ENCODE measurements at places on chromosomes 7 and 10.
A peak's percentile ranks its signal among the peaks of the same experiment; 100 is the strongest.

GRCh38 chr7:7641129-7641663 lies 644 bp downstream of the UMAD1 start:
- H3K36me3 ChIP-seq = peaks cover 5% of the 10 kb centered on the region
- H3K4me3 ChIP-seq = peak overlapping the region; percentile 96
- no peaks in the 10 kb centered on the region for H3K27me3 ChIP-seq
- H3K4me1 ChIP-seq = peaks cover 25% of the 10 kb centered on the region
- H3K27ac ChIP-seq = peak overlapping the region; percentile 98

GRCh38 chr7:44981035-44981706 lies 2.4 kb upstream of the MYO1G start:
- H3K27me3 ChIP-seq = no peaks in the 10 kb centered on the region
- DNase-seq = no peak
- peak overlapping the region; percentile 99 for H3K4me3 ChIP-seq
- peaks cover 40% of the 10 kb centered on the region for H3K36me3 ChIP-seq
- peaks cover 73% of the 10 kb centered on the region for H3K4me1 ChIP-seq

DNA sequence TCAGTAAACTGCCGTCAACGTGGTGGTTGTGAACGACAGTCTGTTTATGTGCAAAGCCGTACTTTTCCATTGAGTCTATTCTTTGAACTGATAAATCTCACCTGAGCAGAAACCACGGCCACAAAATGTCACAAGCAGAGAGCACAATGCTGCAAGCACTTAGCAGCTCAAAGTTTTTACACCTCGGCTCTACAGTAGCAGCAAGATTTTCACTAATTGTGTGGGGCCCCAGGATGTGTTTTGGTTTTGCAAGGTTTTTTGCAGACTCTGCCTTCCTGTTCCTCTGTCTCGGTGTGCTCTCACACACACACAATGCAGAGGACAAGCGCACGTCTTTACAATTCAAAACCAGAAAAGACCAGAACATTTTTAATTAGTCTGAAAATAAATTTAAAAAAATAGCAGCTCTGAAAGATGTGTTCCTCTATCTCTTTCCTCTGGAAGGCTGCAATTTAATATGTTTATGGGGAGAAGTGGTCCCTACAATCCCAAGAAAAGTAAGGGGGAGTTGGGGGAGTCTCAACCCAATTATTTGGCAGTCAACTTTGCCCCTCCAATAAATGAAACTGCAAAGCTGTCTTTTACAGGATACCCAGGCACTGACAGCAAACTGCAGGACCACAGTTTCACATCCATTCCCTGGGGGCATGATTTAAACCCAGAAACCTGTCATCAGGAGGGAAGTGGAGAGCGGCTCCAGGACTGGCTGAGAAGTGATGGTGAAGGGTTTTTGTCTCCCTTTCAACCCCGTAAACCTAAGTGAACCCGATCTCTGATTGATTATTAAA lies 73.8 kb upstream of the SFMBT2 start:
- peaks cover 71% of the 10 kb centered on the region for H3K4me1 ChIP-seq
- peak; percentile 80 for DNase-seq
- peaks cover 6% of the 10 kb centered on the region for H3K36me3 ChIP-seq
- peak overlapping the region; percentile 96 for H3K27ac ChIP-seq

- peaks cover 6% of the 10 kb centered on the region for H3K36me3 ChIP-seq
- no peak overlapping the region for H3K27ac ChIP-seq
- no peaks in the 10 kb centered on the region for H3K4me1 ChIP-seq
- no peak for DNase-seq
- no peak overlapping the region for H3K4me3 ChIP-seq
Observed at GRCh38 chr7:81349044-81349443, 420.8 kb downstream of the HGF start.

DNA sequence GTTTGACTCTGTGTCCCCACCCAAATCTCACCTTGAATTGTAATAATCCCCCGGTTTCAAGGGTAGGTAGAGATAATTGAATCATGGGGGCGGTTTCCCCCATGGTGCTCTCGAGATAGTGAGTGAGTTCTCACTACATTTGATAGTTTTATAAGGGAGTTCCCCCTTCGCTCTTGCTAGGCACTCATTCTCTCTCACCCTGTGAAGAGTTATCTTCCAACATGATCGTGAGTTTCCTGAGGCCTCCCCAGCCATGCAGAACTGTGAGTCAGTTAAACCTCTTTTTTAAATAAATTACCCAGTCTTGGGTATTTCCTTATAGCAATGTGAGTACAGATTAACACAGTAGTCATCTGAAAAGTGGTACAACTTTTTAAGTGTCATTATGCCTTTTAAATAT lies 913.5 kb upstream of the LRRN3 start:
- H3K27me3 ChIP-seq = no peaks in the 10 kb centered on the region
- H3K4me3 ChIP-seq = no peak overlapping the region
- no peak for DNase-seq
- H3K36me3 ChIP-seq = peaks cover 5% of the 10 kb centered on the region
- H3K4me1 ChIP-seq = no peaks in the 10 kb centered on the region

DNA sequence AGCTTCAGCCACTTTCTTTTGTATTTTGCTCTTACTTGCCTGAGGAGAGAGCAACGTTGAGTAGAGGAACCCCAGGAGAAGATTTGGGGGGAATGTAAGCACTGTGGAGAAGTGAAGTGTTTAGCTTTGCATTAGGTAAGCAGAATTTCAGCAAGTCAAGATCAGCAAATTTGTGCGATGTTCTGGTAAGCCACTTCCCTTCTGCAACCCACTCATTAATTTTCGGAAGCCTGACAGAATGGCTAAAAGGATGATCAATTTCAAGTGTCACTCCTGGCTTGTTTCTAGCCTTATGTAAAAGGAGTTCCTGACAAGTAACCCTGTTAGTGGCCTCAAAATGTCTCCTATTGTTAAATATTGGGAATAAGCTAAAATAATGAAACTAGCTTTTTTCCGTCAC lies 48.5 kb upstream of the NXPH1 start:
- no peaks in the 10 kb centered on the region for H3K4me1 ChIP-seq
- DNase-seq = no peak
- no peak overlapping the region for H3K4me3 ChIP-seq

GRCh38 chr10:64040781-64041180 lies 519.6 kb downstream of the REEP3 start:
- DNase-seq = no peak
- H3K27ac ChIP-seq = no peak overlapping the region
- peak overlapping the region; percentile 10 for H3K4me3 ChIP-seq
- peaks cover 12% of the 10 kb centered on the region for H3K27me3 ChIP-seq

DNA sequence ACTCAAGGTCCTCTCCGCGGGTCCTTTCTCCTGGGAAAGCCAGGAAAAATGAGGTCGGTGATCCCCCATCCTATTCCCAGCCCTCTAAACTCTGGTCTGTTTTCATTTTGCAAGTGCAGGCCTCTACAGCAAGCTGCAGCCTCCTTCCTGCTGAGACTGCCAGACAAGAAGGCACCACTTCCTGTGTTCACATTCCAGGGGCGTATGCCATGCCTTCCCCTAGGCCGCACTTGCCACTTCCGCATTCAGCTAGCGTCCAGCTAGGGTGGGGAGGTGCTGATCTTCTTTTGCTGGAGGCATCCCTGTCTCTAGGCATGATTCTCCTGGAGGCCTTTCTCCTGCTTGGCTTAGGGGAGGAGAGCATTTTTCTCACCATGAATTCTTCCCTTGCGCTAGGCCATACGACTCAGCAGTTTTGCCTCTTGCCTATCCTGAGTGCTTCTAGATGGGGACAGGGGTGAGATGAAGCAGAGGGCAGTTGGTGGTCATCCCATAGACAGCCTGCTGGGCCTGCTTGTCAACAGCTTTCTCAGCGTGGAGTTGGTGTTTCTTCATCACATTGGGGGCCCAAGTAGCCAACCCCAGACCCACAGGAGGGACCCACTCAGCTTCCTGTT lies 328.9 kb downstream of the RPS24 start:
- peaks cover 17% of the 10 kb centered on the region for H3K4me1 ChIP-seq
- no peaks in the 10 kb centered on the region for H3K27me3 ChIP-seq
- no peaks in the 10 kb centered on the region for H3K36me3 ChIP-seq
- DNase-seq = peak; percentile 61
- peak overlapping the region; percentile 87 for H3K27ac ChIP-seq

DNA sequence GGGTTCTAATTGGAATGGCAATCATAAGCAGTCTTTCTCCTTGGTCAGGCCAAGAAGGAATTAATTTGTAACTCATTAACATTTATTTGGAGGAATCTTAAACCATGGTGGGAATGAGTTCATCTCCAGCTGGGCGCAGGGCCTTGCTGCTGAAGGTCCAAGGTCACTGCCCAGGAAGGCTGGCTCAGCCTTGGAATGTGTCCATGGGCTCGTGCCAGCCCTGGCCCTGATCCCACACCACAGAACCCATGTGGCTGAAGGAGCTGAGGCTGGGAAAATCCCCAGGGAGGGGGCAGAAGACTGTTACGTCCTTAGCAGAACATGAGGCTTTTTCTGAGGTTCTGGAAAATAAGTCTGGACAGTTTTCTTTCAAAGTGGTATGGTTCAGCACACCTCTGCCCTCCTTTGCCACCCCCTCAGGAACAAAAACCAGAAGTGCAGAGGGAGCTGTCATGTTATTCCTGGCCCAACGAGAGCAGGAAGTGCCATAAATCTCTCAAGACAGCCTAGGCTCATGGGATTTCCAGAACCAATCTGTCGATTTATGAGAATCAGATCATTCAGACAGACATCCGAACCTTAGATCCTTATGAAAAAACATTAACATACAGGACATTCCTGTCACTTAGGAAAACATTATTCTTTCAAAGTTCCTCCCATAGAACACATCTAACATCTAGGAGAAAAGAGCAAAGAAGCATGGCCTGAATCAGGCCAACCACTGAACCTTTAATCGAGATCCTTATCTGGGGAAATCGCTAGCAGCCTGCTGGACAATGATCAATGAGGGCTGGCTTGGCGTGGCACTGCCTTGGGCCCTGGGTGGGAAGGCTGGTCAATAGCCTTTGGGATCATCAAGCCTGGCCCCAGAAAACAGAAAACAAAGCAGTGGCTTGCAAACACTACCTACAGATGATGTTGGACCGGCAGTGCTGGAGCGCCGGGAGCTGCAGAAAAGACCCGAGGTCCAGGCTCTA lies 134.3 kb downstream of the TAX1BP1 start:
- H3K27ac ChIP-seq = no peak overlapping the region
- peaks cover 51% of the 10 kb centered on the region for H3K4me1 ChIP-seq
- no peaks in the 10 kb centered on the region for H3K36me3 ChIP-seq
- DNase-seq = no peak
- no peaks in the 10 kb centered on the region for H3K27me3 ChIP-seq

DNA sequence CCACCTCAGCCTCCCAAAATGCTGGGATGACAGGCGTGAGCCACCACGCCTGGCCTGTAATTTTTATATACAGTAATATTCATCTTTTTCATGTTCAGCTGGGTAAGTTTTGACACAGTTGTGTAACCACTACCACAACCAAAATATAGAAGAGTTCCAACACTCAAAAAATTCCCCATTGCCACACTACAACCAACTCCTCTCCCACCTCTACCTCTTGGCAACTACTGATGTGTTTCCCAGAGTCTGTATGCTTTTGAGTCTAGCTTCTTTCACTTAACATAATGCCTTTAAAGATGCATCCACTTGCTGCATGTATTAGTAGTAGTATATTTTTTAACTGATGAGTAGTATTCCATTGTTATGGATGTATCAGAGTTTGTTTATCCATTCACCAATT lies 90.7 kb downstream of the SRPK2 start:
- H3K27me3 ChIP-seq = no peaks in the 10 kb centered on the region
- H3K27ac ChIP-seq = peak overlapping the region; percentile 95
- H3K36me3 ChIP-seq = no peaks in the 10 kb centered on the region
- peak overlapping the region; percentile 72 for H3K4me3 ChIP-seq
- H3K4me1 ChIP-seq = peaks cover 48% of the 10 kb centered on the region

- peaks cover 9% of the 10 kb centered on the region for H3K27me3 ChIP-seq
- H3K4me1 ChIP-seq = no peaks in the 10 kb centered on the region
- no peak for DNase-seq
- no peak overlapping the region for H3K4me3 ChIP-seq
- no peak overlapping the region for H3K27ac ChIP-seq
Observed at GRCh38 chr7:112749775-112750174, 40.4 kb downstream of the TMEM168 start.

DNA sequence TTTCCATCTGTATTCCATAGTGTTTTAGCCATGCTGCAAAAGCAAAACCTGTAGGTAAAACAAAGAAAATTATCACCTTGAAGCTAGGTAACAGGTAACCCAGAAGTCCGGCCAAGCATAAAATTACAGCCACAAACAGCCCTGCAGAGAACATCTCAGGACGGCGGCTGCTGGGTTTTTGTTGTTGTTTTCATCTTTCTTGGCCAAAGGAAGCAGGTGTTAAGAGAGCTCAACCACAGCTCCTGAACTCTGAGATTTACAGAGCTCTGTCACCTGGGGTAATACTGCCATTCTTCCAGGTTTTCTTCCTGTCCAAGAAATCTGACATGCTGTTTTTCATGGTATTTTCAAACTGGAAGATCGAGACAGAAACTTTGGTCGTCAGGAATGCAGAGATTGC lies 847 bp upstream of the SCIN start:
- peaks cover 6% of the 10 kb centered on the region for H3K4me1 ChIP-seq
- H3K4me3 ChIP-seq = peak overlapping the region; percentile 35
- H3K36me3 ChIP-seq = no peaks in the 10 kb centered on the region
- H3K27ac ChIP-seq = no peak overlapping the region

- no peak for DNase-seq
- H3K4me3 ChIP-seq = no peak overlapping the region
- no peaks in the 10 kb centered on the region for H3K27me3 ChIP-seq
- H3K36me3 ChIP-seq = no peaks in the 10 kb centered on the region
- H3K27ac ChIP-seq = no peak overlapping the region
Observed at GRCh38 chr7:126843336-126843735, 409.4 kb downstream of the GRM8 start.

DNA sequence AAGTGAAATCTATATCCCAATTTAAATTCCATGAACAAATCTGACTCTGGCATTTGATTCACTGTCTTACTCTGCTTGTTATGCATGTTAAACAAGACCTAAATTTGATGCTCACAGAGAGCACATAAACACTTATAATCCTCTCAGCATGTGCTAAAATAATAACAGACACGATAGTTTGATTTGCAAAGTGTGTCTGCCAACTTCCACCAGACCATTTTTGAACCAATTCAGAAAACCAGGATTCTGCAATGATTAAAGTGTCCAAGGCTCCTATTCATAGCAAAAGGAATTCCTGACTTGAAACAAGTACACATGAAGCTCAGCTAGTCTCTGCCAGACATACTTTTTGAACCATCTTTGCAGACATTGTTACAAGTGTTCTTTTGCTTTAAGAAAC lies 11.2 kb downstream of the RBM20 start:
- peaks cover 23% of the 10 kb centered on the region for H3K27me3 ChIP-seq
- H3K36me3 ChIP-seq = no peaks in the 10 kb centered on the region
- peaks cover 2% of the 10 kb centered on the region for H3K4me1 ChIP-seq

- H3K27ac ChIP-seq = no peak overlapping the region
- H3K36me3 ChIP-seq = no peaks in the 10 kb centered on the region
- no peak for DNase-seq
- no peak overlapping the region for H3K4me3 ChIP-seq
Observed at GRCh38 chr10:129501652-129502436, 34.8 kb downstream of the MGMT start.

DNA sequence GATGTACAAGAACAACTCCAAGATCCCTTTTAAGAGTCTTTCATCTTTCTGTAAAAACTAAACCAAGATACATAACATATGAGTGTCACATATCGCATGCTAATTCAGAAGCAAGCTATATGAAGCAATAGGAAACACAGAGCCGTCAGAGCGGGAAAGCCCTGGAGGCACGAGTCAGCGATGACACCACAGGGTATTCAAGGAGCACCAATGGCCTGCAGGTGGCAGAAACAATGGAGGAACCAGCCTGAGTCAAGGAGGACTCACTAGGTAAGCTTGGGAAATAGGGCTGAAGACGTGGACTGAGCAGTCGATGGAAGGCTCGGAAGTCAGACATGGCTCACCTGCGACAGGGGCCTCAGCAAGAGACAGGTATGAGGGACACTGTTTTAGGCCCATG lies 214.4 kb downstream of the FAM107B start:
- peak overlapping the region; percentile 99 for H3K27ac ChIP-seq
- H3K4me1 ChIP-seq = peaks cover 83% of the 10 kb centered on the region
- no peaks in the 10 kb centered on the region for H3K27me3 ChIP-seq
- peak overlapping the region; percentile 89 for H3K4me3 ChIP-seq
- DNase-seq = peak; percentile 90
